Activated CD4-positive, alpha-beta T cell treated with anti-CD3 and anti-CD28 coated beads, Interleukin-2, amount 50 U/mL, for 24 hours (primary cell): ENCODE measurements at places on chromosomes 11 and 22.

GRCh38 chr11:82869657-82870056, 30.6 kb downstream of the PRCP start:
- no peak for DNase-seq

GRCh38 chr11:8828580-8829361, 82.2 kb upstream of the AKIP1 start:
- DNase-seq, result no peak

- no peak for DNase-seq
These were observed 132.5 kb upstream of the KIRREL3 start for GRCh38 chr11:127133061-127133460.

GRCh38 chr11:45803971-45804760, 783 bp upstream of the SLC35C1 start:
- peak; percentile 31 for DNase-seq

DNA sequence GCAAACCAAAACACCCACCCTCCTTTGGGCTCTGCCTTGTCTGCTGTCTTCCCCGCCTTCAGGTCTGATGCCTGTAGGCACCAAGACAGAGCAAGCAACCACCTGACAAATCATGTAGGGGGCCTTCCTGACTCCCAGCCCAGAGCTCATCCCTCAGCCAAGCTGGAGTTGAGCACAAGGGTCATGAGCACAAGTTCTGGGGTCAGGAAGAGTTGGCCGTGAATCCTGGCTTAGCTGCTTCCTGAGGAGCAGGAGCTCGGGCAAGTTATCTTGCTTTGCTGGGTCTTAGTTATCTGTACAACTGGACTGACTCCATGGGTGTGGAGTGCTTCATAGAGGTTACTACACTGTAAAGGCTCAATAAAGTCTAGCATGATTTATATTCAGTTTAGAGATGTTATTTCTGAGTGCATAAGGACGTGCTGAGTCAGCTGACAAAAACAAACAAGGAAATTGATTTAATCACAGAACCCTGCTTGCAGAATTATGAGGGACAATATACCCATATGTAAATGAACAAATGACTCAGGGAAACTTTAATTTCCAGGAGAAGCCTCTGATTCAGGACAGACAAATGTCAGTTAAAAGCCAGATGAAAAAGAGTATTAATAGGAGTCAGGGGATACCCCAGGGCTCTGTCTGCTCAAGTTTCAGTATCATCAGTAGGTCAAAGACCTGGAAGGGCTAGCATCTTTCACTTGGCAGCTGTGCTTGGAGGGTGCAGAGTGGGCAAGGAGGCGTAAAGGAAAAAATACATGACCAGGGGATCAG, 15.0 kb upstream of the APOA1 start:
- no peak for DNase-seq

GRCh38 chr11:64743591-64744543, at the start of gene RASGRP2:
Gene RASGRP2, minus strand, starts transcription at chr11:64744142. Its CDS starts 1,276 bp downstream, at chr11:64742866.
- peak; percentile 56 for DNase-seq

DNA sequence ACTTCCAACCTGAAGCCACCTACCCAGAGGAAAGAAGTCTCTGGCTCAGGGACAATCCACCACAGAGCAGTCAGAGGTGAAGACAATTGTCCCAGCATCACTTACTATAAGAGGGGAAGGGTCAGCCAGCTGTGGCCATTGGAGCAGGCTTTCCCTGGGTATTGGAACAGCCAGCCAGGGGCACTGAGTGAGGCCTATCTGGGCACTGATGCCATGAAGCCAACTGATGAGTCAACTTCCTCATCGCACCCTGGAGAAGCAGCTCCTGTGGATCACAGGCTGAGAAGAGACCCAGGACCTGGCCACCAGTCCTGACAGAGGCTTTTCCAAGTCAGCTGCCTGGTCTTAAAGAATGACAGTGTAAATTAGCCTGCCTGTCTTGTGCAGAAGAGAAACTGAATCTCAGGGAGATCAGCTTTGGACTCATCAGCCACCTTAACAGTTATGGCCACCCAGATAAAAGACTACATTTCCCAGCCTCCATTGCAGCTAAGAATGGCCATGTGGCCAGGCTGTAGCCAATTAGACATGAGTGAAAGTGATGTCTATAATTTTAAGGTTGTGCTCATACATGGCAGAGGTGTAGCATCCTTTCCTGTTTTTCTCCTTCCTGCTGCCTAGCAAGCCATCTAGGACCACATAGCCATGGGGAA, 19.0 kb downstream of the CHST1 start:
- DNase-seq, result no peak
